Astrocyte of the hippocampus (primary cell): ENCODE measurements at places on chromosomes 7 and 10.

DNA sequence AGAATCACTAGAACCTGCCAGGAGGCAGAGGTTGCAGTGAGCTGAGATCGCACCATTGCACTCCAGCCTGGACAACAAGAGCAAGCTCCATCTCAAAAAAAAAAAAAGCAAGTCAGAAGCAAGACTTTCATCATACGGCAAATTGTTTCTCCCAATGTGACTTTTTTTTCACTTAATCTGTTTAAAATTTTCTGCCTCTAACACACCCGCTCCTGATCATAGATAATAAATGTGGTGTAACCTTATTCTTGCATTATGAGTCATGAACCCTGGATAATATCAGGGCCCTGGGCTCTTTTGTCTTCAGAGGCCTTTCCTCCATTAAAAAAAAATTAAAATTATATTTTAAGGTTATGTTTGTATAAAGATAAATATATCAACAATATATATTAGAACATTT is 111.4 kb upstream of the JCAD start:
- no peak for DNase-seq

DNA sequence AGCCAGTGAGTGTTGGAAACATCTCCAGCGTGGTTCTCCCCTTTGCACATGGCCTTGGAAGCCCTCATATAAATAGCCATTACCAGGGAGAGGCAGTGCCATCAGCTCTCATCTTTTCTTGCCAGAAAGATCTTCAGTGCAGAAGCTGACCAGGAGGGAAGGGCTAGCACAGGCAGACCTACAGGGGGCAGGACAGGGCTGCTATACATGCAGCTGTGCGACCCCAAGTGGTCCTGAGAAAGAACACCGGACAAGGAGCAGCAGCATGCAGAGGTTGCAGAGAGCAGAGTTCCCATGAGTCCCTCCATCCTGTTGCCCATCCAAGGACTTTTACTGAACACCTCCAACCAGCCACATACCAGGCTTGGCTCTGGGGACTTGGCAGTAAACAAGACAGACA is 17.1 kb downstream of the GRID1 start:
- DNase-seq, result peak; percentile 11

GRCh38 chr7:159030490-159031134 is 114.1 kb downstream of the VIPR2 start:
- DNase-seq, result peak; percentile 50

- DNase-seq, result no peak
Measured at GRCh38 chr7:92279396-92280031, 33.7 kb downstream of the ANKIB1 start.

DNA sequence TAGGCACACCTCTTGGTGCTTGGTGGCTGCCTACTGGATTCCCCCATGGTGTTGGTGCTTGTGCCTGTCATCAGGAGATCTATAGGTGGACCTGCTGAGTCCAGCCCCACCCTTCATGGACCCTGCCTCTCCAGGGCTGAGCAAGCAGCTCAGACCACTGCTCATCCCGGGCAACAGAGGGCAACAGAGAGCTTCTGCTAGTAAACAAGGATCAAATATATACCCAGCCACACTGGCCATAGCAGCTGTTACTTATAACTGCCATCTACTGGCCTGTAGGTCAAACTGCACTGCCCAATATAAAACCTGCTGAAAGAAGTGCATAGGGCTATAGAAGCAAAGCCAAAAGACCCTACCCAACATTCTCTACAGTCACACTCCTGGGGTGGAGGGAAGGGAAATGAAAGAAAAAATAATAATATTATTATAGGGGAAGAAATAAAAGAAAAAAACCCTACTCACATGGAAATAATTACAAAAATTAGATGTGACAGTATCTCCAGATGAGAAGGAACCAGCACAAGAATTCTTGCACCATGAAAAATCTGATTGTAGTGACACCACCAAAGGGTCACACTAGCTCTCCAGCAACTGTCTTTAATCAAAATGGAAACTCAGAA is 54.9 kb upstream of the ZNF800 start:
- peak; percentile 31 for DNase-seq

DNA sequence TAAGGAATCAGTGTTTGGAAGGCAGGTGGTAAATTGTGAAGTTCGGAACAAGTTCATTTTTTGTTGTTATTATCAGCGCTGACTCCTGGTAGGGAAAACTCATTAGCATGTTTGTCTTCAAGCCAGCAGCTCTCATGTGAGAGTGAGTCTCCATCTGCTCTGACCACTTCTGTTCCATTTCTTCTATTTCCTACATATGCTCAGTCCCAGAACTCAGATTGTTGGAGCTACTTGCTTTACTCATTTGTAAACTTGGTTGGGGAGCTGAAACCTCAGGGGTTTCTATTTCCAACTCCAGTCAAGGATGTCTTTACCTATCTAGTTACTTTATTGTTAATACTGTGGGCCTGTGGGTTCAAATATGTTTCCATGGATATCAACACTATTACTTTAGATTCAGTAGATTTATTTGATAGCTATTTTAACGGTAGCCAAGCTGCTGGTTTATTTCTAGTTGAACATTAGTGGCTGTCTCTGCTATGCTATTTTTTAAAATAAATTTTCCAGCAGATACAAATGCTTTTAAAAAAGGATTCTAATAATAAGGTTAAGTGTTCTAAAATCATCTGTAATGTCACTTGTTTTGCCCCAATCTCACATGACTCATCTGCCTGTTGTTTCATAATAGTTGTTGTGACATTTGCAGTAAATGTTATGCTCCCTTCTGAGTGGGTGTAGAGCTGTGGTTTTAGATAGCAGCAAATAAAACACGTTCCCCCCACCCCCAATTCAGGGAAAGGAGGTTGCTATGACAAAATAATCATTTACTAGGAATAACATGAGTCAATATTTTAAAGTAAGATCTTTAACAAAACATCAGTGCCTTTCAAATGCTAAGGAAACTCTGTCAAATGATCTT is 143.3 kb downstream of the HDAC9 start:
- peak; percentile 58 for DNase-seq

- DNase-seq, result no peak
Measured at GRCh38 chr7:8125680-8126444, 136.1 kb downstream of the ICA1 start.

- peak; percentile 62 for DNase-seq
Measured at GRCh38 chr10:72353965-72354355, 759 bp downstream of the DNAJB12 start.

DNA sequence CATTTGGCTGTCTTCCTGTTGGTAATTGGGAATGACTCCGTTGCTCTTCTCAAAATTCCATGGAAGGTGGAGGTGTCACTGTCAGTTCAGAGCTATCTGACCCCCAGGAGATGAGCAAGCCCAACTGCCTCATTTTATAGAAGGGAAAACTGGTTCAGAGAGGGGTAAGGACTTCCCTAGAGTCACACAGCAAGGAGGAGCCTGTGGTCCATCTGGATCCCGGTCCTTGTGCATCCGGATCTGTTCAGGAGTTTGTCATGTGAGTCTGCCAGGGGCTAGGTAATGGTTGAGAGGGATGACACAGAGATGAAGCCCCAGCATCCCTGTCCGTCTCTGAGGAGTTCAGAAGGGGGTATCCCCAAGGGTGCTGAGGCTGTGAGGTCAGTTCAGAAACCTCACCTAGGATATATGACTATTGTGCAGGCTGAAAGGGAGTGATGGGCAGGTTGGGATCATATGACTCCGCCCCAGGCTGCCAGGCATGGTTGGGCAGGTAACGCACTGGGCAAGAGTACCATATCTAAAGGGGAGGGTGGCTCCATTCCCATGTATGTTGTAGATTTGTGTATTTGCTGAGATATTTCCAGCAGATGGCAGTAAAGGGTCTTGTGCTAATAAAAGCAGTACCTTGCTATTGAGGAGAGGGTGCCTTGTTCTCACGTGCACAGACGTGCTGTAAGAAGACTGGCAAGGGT is 16.0 kb upstream of the SLC29A3 start:
- peak; percentile 65 for DNase-seq

- DNase-seq, result peak; percentile 14
Measured at GRCh38 chr10:78852466-78853240, 216.1 kb upstream of the ZMIZ1 start.

DNA sequence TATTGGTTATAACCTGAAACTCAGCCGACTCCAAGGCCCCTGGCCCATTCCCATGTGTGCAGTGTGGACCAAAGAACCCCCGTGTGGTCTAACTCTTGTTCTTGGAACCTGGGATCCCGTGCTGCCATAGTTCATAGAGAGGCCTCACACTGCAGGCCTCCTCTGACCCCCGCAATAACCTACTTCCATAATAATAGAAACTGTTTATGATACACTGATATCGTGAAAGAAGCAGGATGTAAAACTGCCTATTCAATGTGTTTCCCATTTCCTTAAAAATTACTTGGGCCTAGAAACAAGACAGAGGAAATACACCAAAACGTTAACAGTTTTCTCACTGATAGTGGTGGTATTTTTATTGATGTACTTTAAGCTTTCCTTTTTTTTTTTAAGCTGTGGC is 109.2 kb upstream of the KDM7A start:
- DNase-seq, result no peak

DNA sequence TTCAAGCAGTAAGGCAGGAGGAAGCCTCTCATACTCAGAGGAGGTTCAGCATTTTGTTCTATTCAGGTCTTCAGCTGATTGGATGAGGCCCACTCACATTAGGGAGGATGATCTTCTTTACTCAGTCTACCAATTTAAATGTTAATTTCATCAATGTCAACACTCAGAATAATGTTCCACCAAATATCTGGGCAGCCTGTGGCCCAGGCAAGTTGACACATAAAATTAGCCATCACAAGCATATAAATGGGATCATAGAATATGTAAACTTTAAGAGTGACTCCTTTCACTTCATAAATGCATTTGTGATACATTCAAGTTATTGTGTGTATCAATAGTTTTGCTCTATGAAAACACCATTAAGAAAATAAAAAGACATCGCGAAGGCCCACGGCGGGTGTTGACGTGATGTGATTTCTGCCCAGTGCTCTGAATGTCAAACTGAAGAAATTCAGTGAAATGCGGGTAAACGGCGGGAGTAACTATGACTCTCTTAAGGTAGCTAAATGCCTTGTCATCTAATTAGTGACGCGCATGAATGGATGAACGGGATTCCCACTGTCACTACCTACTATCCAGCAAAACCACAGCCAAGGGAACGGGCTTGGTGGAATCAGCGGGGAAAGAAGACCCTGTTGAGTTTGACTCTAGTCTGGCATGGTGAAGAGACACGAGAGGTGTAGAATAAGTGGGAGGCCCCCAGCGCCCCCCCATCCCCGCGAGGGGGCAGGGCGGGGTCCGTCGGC is 536.1 kb upstream of the AUTS2 start:
- peak; percentile 3 for DNase-seq

GRCh38 chr7:148815612-148816011 is 68.5 kb downstream of the EZH2 start:
- DNase-seq, result no peak

DNA sequence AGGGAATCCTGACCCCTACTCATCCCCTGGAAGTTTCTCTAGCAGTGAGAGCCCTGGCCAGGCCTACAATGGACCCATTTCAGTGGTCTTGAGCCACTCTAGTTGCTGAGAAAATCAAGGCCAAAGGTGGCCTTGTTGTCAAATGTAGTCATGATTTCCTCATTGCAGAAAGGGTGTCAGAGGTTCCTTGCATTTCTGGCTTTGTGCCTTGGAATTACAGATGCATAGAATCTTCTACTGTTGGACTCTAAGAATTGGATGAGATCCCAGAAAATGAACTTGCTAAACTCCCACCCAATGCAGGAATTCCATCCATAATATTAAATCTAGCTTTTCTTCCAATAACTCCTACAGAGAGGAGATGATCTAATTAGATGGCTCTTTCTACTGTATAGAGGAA is 12.2 kb downstream of the CPA2 start:
- peak; percentile 55 for DNase-seq

DNA sequence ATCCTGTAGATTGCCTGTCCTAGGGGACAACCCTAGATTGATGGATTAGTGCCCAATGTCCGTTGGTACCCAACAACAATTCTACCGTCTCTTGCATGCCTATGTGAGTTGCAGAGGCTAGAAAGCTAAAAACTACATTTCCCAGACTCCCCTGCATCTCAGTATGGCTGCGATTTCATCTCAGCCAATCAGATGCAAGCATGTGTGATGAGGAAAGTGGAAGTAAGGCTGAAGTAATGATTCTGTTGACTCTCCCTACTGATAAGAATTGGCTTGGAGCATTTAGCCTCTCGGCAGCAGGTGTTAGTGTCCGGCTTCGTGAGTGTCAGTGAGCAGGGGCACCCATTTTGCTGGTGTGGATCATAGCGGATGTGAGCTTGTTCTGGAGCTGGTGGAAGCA is 171.9 kb downstream of the FGFR2 start:
- DNase-seq, result no peak

- peak; percentile 95 for DNase-seq
Measured at GRCh38 chr7:36390199-36391090, 783 bp downstream of the ANLN start.

DNA sequence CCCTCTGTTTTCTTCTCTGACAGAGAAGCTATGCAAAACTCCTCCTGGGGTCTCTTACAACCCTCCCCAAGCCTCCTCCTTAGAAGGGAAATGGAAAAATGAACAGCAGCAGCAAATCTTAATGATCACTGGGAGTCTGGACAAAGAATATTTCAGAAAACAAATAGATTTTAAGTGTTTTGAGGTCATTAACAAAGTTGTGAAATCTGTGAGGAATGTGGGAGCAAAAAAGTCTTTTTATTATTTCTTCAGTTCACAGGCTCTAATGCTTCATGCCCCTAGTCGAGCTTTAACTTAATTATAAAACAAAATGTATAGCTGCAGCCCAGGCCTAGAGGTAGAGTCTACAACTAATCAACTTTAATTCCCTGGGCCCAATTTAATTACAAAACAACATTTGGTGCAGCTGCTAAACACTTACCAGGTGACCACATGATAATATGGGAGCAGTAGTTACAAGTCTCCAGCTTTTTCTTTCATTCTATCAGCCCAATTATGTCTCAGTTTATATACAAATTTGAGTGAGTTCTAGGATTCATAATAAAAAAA is 293.2 kb downstream of the THSD7A start:
- DNase-seq, result no peak

- no peak for DNase-seq
Measured at GRCh38 chr7:28225576-28225975, 45.0 kb upstream of the JAZF1 start.

- DNase-seq, result no peak
Measured at GRCh38 chr10:35347121-35347562, 10.8 kb downstream of the CCNY start.

- DNase-seq, result no peak
Measured at GRCh38 chr10:789831-790701, 100.6 kb upstream of the DIP2C start.

- DNase-seq, result no peak
Measured at GRCh38 chr7:28998105-28998504, 40.0 kb upstream of the TRIL start.

DNA sequence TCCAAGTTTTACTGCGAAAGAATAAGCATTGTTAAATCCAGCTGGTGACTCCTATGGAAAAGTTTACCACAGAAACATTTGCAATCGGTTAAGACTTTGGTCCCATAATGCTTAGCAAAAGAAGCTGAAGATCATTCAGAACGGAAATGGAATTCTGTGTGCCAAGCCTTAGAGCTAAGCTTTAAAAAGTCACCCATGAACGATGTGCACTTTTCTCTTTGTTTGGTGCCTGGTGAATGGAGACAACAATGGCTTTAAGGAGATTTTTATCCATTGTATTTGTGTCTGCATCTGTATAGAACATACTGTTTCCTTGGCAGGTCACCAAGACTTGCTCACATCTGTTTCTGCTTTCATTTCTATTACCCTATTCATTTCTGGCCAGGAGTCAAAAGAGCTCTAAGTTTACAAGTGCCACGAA is 26.3 kb upstream of the COL1A2 start:
- DNase-seq, result peak; percentile 71
